ENCODE measurements at places on chromosomes 16 and 17. TPM values are rescaled to one million over a fixed set of nuclear protein-coding genes. Genes with fewer than 3 reads are reported as not detected.

- no peak for DNase-seq
Observed at GRCh38 chr17:51191895-51192294, 25.7 kb downstream of the NME2 start.

DNA sequence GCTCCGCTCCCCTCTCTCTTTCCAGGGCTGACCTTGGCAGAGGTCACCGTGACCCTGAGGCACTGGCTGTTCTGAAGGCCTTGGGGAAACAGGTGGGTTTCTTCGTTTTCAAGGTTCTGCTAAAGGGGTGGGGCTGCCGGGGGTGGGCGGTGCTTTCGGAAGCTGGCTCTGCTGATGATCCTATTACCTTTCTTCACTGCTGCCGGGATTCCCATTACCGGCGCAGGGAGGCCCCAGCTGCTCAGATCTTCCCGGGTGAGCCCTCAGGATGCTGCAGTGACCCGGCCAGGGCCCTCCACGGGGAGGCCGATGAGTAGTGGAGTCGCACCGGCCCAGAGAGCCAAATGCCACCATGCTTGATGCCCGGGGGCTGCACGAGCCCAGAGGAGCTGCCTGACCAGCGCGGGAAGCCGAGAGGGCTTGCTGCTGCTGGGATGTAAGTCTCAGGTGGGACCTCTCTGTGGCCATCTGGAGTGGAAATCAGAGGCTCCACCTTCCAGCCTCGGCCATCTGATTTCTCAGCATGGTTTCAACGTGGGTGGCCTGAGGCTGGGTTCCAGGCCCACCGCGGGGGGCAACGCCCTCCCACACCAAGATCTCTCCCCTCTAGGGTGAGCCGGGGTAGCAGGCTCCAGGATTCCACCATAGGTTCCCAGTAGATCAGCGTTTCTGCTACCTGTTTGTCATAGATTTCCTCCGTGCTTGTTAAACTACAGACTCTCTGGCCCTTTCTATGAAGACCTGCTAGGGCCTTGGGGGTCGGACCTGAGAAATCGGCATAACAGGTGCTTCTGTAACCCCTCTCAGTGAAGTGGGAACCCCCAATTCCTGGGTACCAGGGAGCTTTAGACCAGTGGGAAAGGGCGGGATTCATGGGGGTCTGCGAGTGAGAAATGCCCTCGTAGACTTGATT is 21.6 kb upstream of the ADCY7 start:
- peak; percentile 78 for DNase-seq

DNA sequence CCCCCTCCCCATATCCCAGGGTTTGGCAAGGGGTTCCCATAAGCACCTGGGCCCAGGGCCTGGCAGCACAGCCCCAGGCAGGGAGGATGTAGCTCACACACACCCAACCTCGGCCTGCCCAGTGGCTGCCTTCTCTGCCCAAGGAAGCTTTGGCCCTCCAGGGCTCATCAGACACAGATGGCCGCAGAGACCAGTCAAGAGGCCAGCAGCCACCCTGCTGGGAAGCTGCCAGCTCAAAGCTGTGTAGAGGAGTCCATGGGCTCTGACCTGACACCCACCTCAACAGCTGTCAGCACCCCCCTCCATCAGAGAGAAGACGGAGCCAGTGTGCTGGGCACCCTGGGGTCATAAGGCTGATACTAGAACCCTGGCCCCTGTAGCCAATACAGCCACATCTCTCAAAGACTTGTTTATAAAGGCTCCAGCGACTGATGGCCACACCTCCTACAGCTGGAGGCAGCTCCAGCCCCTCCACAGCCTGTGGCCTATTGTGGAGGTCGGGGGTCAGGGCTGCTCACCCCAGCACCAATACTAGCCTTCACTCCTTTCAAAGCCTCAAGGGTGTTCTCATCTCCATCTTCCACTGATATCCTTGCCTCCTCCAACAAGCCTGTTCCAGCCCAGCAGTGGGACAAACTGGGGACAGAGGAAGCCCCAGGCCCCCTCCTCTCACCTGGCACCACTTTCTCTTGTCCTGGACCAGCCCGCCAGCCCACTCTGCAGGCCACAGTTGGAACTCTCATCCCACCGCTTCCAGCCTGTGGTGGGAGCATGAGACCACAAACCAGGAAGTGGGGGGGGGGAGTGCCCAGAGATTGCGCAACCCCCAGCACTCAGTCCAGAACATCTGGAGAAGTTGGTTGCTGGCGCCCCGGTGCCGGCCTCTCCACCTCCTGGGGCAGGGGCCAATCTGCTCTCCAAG is 2.2 kb upstream of the MPG start:
- no peak for DNase-seq

- no peak for DNase-seq
Observed at GRCh38 chr16:47250983-47251382, 107.2 kb upstream of the NETO2 start.

GRCh38 chr17:2982854-2983253 is 80.6 kb downstream of the OR1D5 start:
- DNase-seq: peak; percentile 83

GRCh38 chr17:31534223-31534888 is 142.9 kb downstream of the RAB11FIP4 start:
- no peak for DNase-seq

GRCh38 chr17:38868817-38869525 is 887 bp upstream of the LASP1 start:
- DNase-seq: peak; percentile 97

GRCh38 chr16:87463722-87464690 is 28.8 kb downstream of the ZCCHC14 start:
- DNase-seq: no peak

GRCh38 chr17:28371245-28372202 is at the start of gene SARM1:
Gene SARM1 (plus strand): TSS chr17:28371694. CDS start chr17:28372033, 339 bp downstream.
- peak; percentile 95 for DNase-seq

DNA sequence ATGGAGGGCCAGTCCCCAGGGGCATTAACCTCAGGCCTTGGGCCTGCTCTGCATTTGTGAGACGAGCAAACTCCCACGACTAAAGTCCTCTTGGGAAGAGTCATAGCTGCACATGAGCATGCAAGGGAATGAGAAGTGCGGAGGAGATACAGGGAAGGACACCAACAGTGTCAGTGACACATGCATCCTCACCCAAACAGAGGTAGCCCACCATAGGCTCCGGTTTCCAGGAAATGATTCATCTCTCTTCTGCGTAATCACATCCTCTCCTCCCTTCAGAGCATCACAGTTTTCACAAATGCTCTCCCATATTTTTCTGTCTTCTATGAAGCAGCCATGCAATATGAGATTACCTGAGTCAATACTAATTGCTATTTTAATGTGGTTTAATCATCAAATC is 725.7 kb upstream of the GOT2 start:
- DNase-seq: no peak

- no peak for DNase-seq
Observed at GRCh38 chr16:2749936-2750335, 2.5 kb upstream of the SRRM2 start.

DNA sequence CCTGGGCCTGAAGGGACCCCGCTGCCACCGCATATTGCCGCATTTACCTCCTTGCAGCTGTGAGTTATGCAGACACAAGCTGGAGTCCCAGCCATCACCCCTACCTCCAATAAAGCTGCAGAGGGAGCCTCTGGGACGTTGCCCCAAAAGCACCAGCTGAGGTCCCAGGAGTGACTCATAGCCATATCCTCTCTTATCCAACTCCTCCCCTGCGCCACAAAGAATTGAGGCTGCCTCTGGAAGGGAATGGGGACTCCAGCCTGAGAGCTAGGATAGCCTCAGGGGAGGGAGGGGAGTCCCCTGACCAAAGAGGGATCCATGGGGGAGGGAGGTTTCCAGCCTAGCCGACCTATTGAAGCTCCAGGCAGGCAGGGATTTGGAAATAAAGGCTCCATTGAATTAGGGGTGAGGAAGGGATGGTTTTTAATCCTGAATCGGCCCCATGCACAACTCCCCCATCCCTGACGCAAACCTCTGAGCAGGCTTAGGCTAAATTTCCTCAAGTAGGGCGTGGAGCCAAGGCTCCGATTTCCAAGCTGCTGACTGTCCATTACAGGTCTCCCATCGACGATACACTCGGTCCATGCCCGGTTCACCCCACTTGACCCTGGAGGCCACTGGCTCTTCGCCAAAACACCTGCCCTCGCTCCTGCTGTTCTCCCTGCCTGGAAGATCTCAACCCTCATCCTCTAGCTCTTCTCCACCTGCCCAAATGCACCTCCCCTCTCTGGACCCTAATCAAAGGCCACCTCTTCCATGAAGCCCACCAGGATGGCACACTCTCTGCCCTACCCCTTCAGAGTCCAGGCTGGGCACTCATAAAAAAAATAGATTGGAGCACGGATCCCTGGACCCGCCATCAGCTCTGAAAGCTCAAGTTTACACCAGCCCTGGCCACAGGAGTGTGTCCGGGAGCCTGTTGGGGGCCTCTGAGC is 27.5 kb downstream of the PIMREG start:
- DNase-seq: no peak

- DNase-seq: no peak
Observed at GRCh38 chr17:17474341-17474740, 2.5 kb upstream of the MED9 start.

DNA sequence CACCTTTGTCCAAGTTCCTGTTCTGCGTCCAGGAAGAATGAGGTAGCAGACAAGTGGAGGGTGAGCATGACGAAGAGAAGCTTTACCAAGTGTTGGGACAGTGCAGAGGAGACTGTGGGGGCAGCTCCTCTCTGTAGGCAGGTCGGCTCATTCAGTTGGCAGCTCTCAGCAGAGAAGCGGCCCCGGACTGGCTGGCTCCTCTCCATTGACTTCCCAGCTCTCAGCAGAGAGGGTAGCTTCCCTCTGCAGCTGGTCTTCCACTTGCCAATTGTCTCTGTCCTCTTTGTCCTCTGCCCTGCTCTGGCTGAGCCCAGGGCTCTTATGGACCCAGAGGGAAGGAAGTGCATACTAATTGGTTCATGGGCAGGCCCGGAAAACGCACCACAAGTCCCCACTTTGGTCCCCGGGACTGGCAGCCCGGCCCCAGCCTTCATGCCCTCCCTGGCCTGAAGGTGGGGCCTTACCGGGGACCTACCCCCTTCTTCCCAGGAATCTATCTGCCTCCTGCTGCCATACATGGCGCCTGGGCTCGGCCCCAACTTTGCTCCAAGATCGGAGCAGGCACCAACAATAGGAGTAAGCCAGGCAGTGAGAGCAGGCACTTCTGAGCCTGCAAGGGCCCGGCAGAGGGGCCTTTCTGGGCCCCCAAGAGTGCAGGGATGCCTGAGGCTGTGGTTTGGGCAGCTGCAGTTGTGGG is 10.1 kb downstream of the KCTD5 start:
- DNase-seq: no peak

DNA sequence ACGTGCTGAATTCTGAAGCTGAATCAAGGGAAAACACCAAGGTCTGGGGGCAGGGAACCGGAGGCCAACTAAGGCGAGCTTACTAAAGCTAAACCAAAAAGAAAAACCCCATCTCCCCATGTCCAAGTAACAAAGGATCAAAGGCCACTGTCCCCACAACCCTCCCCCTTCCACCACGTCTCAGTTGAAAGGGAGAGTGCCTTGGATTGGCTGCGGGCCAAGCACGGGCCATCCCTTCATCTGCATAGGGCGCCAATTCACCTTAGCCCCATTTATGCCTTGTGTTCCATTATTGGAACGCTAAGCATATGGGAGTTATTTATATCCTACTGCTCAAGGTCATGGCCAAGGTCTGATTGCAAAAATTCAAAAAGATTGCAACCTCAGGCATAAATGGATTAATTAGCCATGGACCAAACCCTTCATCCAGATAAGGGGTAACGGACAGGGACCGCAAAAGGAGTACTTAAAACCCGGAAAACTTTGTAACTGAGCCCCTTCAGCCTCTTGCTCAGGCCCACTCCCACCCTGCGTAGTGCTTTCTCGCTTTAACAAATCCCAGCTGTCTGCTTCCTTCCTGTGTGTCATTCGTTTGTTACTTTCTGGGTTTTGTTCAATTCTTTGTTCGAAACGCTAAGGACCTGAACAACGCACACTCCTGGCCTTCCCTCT is 740 bp upstream of the ATP6V0D1 start:
- no peak for DNase-seq

DNA sequence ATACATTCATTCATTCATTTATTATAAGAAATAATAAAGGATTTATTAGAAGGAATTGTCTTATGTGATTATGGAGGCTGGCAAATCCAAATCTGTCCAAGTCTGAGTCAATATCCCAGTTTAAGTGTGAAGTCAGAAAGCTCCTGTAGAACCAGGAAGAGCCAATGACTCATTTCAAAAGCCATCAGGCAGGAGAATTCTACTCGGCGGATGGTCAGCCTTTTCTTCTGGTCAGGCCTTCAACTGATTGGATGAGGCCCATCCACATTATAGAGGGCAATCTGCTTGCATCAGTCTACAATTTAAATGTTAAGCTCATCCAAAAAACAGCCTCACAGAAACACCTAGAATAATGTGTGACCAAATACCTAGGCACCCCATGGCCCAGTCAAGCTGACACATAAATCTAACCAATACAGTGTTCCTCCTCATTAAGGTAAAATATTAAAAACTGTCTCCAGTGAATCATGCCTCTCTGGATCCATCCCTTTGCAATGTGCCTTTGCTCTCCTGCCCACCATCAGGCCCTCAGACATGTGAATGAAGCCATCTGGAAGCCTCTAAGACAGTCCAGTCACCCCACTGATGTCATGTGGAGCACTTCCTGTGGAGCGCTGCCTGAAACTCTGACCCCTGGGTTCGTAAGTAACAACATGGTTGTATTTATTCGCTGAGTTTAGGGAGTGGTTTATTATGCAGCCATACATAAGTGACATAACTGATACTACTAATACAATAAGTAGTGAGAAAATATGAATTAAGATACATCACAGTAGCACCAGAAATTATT is 69.2 kb upstream of the WSB1 start:
- DNase-seq: no peak

DNA sequence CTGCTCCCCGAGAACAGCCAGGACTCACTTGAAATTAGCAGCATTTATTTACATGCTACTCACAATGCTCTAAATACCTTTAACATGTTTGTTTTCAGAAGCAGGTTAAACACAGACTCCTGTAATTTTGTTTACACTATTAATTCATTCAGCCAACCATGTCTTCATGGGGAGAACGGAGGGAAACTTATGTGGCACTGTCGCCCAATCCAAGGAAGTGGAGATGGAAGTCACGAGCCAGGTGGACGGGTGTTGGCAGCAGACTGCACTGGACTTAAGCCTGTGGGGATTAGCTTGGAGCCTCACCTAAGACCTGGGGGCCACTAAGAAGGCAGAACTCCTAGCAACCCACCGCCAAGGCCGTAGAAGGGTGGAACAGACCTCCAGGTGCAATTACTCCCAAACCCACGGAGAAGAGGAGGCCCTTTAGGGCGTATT is 8.8 kb upstream of the GFAP start:
- no peak for DNase-seq

- DNase-seq: no peak
Observed at GRCh38 chr17:71926746-71927398, 193.9 kb upstream of the SOX9 start.

GRCh38 chr17:37824534-37825485 is 80.0 kb upstream of the HNF1B start:
- no peak for DNase-seq

- DNase-seq: no peak
Observed at GRCh38 chr17:44687756-44688155, 1.8 kb downstream of the CCDC43 start.

GRCh38 chr16:87487361-87487924 is 5.4 kb downstream of the ZCCHC14 start:
- no peak for DNase-seq

GRCh38 chr16:9268446-9268845 is 177.0 kb downstream of the HAPSTR1 start:
- no peak for DNase-seq

GRCh38 chr17:81726004-81726403 is 13.9 kb downstream of the SLC25A10 start:
- DNase-seq: no peak

The FOXL1 gene
- total RNA-seq: 9.3 TPM

The DNAJC7 gene
- 92.8 TPM for total RNA-seq

The GPR179 gene
- not detected for total RNA-seq

The SEPTIN12 gene
- not detected for total RNA-seq

The RNF222 gene
- total RNA-seq: not detected

The RASL10B gene
- 16.2 TPM for total RNA-seq

The DRC3 gene
- 2.1 TPM for total RNA-seq

The TBC1D3L gene
- 28.5 TPM for total RNA-seq

The KRT36 gene
- not detected for total RNA-seq
